CD4-positive, alpha-beta T cell treated with Interleukin-17A for 1 hour (primary cell): ENCODE measurements at places on chromosomes 16 and 17.

GRCh38 chr17:47686276-47686635, 7.7 kb upstream of the TBKBP1 start:
- DNase-seq: no peak

- no peak for DNase-seq
Measured at GRCh38 chr16:87186876-87187533, 130.2 kb downstream of the C16orf95 start.

DNA sequence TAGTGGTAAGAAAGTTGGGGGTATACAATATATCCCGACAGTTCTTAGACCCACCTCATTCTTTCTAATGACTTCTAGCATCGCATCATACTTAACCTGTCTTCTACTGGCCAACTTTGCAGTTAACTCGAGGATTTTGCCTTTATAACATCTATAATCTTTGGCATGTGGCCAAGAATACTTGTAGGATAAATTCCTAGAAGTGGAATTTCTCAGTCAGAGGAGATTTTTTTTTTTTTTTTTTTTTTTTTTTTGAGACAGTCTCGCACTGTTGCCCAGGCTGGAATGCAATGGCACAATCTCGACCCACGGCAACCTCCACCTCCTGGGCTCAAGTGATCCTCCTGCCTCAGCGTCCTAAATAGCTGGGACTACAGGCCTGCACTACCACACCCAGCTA, 253.5 kb downstream of the MRTFB start:
- DNase-seq: no peak

DNA sequence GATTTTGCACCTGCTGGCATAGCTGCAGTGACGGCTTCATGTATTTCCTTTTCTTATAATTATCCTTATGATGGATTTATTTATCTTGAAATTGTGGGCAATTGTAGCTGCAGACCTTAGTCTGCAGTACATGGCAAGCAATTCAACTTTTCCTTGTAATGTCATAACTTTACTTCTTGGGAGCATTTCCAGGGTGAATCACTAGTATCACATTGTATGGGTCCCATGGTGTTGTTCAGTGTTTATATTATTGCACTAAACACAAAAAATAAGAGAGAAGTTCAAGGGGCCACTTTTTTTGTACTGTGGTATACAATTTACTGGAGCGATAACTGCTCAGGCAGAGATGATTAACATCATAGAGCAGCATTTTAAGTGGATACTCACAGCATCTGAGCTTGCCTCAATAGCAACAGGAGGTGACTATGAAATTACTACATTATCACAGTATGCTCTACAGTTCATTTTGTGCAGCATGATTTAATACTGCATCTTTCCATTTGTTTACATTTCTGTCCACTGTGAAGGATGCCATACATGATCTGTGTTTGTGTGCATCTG, 169.5 kb downstream of the STX8 start:
- no peak for DNase-seq

- DNase-seq: no peak
Measured at GRCh38 chr17:16417896-16418684, 2.7 kb downstream of the TRPV2 start.

GRCh38 chr17:29645515-29646051, 22.9 kb upstream of the CORO6 start:
- no peak for DNase-seq

GRCh38 chr16:48619547-48619946, 9.6 kb upstream of the N4BP1 start:
- DNase-seq: no peak

- no peak for DNase-seq
Measured at GRCh38 chr17:44118427-44119050, 4.9 kb downstream of the HDAC5 start.

DNA sequence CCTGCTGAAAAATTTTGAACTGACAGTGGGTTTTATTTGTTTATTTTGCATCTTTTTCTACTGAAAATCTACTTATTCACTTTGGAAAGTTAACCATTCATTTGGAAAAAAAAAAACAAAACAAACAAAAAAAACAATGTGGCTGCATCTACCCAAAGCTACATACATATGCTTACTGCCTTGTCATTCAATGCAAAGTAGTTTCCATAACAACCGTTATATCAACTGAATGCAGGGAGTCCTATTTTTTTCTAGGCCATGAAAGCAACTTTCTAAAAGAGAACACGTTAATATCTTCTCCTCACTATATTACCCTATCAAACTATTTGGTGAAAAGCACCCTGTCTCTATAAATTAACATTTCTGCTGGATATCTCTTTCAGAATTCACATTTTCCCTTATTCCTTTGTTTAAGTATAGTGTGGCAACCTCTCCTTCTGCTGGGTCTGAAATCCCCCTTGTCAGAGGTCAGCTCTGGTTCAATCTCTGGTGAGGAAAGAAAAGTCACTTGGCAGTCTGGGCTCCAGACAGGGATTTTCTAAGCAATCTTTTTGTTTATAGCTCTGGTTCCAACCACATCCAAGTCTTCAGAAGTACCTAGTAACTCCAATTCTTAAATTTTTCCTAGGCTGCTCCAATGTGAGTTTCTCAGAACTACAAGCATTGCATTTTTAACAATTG, 528.4 kb upstream of the TOM1L1 start:
- no peak for DNase-seq

DNA sequence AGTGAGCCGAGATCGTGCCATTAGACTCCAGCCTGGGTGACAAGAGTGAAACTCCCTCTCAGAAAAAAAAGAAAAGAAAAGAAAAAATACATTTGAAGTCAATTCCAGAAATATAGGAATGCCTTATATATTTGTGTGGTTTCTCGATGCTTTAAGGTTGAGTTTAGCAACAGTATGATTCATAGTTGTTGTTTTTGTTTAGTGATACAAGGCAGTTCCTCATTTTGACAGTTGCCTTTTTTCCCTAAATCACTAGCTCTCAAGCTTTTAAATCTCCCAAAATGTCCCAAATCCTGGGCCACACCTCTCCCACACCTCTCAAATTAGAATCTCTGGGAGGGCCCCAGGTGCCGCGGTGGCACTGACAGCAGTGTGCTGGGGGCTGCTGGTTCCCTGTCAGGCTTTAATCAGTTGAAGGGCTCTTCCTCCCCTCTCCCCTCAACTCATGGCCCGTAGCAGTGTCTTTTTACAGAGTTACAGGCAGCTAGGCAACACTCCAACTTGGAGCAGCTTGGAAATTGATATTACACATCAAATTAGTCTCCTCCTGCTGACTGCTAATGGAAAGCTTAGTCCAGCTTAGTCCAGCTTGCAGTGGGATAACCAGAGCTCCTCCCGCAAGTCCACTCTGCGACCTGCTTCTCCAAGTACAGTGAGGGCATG, 58.4 kb downstream of the EPN2 start:
- DNase-seq: no peak

GRCh38 chr16:29650771-29651170, 12.3 kb upstream of the SPN start:
- no peak for DNase-seq

DNA sequence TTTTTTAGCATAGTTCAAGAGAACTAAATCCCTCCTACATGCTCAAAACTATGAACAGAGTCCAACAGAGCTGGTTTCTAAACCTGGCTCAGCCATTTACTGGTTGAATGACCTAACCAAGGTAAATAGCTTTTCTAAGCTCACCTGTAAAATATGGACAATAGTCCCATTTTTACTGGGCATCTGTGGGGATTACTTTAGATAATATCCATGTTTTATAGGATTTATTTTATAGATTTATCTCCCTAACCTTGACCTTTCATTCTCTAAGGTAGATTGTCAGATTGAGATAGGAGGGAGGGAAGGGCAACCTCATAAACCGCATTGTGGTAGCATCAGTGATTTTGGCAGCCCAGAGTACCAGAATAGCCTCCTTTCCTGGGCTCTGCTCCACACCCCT, 178.5 kb upstream of the TOX3 start:
- DNase-seq: no peak

DNA sequence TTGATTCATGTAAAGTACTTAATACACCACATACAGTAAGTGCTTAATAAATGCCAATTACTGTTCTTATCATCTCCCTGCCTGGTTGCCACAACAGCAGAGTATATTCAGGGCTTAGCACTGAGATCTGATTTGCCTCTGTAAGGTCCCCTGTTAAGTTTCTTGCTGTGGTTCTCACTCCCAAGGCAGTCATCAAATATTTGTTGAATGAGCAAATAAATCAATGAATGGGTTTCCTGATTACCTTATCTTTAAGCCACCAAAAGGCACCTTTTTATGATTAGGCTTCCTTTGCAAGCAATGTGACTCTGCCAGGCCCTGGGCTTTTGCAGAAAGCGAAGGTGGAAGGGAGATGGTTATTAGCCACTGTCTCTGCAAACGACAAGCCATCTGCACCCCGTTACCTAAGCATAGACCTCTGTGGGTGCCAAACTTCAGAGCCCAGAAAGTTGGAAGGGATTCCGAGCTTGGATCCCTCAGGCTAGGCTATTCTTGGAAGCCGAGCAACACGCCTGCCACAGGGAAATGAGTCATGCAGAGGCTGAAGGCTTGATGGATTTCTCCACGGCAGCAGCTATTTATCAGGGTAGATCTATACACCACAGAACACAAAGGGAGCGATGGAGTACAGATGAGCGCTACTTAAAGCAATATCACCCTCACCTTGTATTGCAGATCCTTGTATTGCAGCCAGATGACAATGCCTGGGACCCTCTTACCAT, 102.0 kb downstream of the GRIN2A start:
- DNase-seq: no peak

DNA sequence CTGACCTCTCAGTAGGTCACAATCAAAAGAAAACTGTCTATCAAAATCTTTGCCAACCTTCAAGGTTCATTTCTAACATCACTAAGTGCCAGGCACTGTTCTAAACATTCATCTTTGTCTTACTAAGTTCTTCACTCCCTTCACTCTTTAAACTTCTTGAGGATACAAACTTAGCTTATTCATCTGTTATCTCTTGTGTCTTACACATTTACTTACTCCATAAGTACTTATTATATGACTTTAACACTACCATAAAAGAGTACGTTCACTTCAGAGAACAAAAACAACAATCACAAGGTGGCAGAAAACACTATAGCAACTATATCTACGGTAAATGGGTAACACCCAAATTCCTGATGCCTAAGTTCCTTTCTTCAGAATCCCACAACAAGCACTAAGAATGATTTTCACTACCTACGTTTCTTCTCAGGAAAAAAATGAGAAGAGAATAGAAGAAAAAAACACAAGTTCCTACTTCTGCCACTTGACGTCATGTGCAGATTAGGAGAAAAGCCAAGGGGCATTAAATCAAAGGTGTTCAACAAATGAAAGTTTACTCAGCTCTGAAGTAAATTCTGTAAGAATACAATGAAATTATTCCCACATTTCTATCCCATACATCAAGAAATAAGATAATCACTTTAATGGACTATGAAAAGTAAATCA, 29.2 kb downstream of the KANSL1 start:
- DNase-seq: no peak

- DNase-seq: no peak
Measured at GRCh38 chr16:1036726-1037393, 35.7 kb upstream of the SSTR5 start.

GRCh38 chr17:59367657-59368045, 36.2 kb downstream of the YPEL2 start:
- DNase-seq: no peak

DNA sequence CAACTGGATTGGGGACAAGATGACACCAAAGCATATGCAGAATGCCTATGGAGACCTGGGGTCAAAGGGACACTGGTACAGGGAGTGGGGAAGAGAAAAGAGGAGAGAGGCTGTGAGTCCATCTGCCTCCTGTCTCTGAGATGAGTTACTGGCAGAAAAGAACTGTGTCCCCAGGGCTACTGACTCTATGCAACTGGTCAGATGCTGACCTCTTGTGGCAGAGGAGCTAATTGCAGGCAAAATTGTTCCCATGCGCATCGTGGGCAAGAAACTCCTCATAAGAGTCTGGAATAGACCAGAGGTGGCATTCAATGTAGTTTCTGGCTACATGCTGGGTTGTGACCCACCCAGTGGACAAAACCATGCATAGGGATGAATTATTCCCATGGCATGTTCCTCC, 26.1 kb upstream of the MLKL start:
- DNase-seq: peak; percentile 16

DNA sequence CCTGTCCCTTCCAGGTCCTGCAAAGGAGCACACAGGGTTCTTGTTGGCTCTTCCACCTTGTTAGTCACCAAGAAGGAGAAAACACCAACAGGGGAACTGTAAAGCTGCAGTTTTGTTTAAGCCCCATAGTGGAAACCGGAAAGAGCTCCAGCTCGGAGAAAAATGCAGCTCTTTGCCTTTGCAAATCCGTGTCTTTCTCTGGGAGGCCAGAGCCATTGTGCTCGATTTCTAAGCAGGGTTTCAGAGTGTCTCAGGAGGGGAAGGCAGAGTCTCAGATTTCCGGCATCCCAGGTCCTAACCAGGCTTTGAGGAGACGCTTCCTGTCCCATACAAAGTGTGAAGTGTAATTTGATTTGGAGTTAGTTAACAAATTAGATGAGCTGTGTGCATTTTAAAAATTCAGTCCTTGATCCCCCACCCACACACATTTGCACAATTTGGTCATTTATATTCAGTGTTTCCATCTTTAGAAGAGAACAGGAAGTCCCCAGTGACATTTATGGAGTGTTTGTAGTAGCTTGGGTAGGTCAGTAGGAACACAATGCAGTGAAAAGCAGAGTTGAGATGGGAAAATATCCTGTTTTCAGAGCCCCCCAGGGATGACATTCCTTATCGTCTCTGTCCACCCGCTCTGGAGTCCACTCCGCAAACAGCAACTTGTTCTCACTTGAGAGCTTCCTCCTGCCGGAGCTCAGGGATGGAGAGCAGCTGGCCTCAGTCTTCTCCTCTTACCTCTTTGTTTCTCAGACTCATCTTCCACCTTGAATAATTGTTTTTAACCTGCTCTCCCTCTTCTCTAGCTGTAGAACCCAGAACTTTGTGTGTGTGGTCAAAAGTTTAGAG, 331.9 kb downstream of the SEC14L1 start:
- DNase-seq: peak; percentile 23

DNA sequence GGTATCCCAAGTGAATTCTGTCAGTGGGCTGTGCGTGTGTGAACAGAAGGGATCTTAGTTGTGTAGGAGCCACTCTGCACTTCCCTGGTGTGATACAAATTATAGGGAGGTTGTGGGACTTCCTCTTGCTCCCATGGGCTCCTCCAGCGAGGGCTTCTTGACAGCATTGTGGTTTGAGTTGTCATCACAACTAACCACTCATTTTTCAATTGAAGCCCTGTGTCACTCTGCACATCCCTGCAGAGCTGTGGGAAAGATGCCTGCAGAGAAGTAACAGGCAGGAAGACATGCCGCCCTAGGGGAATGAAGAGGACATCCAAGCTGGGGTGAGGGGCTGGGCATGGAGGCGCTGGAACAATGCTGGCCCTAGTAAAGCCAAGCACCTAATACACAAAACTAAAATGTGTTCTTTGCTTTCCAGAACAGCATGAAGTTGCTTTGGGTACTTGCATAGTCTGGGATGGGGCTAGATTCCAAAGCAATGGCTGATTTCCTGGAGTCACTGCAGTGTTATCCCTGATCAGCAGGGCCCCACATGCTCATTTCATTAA, 692.5 kb downstream of the TOX3 start:
- DNase-seq: no peak
